ENCODE measurements at places on chromosomes 1 and 21.

DNA sequence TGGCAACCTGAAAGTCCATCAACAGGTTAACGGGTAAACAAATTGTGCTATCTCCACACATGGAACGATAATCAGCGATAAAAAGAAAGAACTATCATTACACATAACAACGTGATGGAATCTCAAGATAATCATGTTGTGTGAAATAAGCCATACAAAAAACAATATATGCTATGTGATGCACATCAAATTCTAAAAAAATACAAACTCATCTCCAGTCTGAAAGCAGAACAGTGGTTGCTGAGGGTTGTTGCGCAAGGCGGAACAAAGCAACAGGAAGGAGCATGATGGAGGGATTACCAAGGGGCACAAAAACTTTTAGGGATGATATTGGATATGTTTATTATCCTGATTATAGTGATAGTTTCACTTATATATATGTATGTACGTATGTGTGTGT is 324.8 kb downstream of the VAV3 start:
- no peak for DNase-seq

GRCh38 chr1:224095867-224096266 is 18.0 kb upstream of the FBXO28 start:
- DNase-seq = no peak

- DNase-seq = no peak
Measured at GRCh38 chr1:173208146-173208545, 1.0 kb upstream of the TNFSF4 start.

DNA sequence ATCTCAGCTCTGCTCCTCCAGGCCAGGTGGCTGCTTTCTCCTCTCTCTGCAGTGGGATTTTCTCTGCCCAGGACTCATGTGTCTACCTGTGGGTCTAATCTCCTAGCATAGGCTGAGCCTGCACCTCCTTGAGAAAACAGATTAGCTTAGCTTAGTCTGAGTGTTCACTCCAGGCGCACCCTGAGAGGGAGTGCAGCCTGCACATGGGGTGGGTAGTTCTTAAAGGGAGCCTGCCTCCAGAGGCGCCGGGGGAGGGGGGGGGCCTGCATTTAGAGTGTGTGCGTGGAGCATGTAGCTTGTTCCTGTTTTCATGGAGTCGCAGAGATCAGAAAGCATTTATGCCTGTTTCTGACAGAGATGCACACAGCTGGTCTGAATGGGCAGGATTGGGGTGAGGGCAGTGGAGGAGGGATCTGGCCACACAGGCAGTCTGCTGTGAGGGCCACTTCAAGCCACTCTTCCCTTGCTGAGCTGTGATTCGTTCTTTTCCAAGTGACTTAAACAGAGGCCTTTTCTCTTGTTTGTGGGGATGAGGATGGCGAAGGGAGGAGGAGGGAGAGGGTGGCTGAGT is 45.2 kb downstream of the GALNT2 start:
- DNase-seq = no peak

GRCh38 chr1:54869173-54869851 is 17.7 kb downstream of the DHCR24 start:
- no peak for DNase-seq

- DNase-seq = no peak
Measured at GRCh38 chr1:27624467-27625178, 10.4 kb downstream of the FGR start.

GRCh38 chr1:186476264-186477040 is 15.5 kb upstream of the PDC start:
- peak; percentile 3 for DNase-seq

- DNase-seq = peak; percentile 49
Measured at GRCh38 chr1:43868741-43869067, 64.9 kb upstream of the ARTN start.

DNA sequence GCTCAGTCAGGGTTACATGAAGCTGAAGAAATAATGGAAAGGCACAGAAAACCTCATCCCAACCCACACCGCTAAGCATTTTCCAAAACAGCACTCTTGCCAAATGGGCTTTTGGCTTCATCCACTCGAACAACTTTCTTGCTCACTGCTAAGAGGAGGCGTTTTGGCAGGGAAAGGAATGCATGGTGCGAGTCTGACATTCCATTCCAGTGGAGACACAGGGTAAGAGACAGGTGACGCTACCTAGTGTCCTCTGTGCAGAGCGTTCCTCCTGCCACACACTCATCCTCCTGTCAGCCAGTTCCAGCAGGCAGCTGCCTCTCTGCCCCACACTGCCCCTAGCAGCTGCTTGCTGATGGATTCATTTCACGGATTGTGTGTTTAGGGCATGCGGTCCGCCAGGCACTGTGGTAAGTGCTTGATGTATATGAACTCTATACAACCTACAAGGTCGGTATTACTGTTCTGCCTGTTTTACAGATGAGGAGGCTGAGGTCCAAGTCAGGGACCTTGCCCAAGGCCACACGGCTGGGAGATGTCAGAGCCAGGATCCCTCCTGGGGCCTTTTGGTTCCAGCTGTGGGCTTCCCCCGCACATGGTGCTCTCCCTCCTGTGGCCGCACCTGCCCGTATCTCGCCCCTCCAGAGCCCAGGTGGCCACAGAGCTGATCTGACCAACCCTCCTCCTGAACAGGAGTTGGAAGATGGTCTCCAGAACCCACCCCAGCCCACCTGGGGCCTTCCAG is 25.7 kb upstream of the BACE2 start:
- DNase-seq = peak; percentile 46

GRCh38 chr1:103372866-103373265 is 152.6 kb upstream of the RNPC3 start:
- no peak for DNase-seq

GRCh38 chr1:19421365-19421764 is 64.0 kb downstream of the CAPZB start:
- DNase-seq = no peak

- no peak for DNase-seq
Measured at GRCh38 chr1:168116327-168116799, 20.4 kb downstream of the GPR161 start.

GRCh38 chr1:30378991-30379581 is 344.3 kb downstream of the MATN1 start:
- DNase-seq = peak; percentile 39

DNA sequence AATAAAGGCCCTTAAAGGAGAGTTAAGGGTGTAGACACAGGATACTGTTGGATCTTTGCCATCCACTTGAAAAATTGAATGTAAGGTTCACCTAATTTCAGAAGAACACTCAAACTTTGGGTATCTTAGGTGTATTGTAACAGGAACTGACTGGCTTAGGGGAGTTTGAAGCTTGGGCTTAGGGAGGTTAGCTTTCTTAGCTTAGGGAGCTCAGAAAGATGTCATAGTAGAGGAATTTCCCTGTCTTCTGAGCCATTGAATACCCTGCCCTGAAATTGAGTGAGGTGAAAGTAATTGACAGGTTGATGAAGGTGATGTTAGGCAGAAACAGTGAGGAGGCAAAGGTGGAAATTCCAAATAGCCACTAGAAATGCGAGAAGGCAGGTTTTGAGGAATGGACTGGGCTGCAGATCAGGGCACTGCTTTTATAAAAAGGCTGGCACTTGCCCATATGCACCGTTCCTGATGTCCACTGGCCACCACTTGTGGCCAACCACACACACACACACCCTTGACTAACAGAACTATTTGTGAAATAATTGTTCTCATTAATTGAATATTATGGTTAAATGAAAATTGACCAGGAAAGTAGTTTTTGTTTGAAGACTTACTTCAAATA is 16.5 kb downstream of the BACH1 start:
- DNase-seq = no peak

Data from AG08396 (cell line).